ENCODE measurements at places on chromosomes 12 and 14.

GRCh38 chr14:61598980-61599379, 96.3 kb upstream of the HIF1A start:
- no peak for DNase-seq

- peak; percentile 18 for DNase-seq
These were observed 13.9 kb downstream of the ACVRL1 start for GRCh38 chr12:51921017-51921725.

DNA sequence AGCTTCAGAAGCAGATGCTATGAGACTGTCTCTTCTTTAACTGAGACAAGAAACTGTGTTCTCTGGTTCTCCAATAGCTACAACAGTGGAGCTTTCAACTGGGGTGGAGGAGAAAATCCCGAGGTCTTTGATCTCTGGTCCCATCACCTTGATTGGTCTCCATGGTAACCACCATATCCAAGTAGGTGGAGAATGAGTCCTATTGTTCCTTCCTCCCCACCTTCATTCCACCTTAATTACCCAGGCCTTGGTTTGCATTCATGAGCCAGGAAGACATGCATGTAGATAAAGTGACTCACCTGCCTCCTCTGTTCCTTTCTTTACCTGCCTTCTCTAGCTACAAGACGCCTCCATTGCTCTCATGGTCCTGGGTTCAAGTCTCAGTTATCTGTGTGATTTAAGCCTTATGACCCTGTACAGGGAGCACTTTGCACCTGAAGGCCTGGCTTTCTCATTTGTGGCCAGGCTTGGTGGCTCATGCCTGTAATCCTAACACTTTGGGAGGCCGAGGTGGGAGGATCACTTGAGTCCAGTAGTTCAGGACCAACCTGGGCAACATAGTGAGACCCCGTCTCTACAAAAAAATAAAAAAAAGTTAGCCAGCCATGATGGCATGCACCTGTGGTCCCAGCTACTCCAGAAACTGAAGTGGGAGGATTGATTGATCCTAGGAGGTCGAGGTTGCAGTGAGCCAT, 157.7 kb upstream of the TBX3 start:
- DNase-seq = no peak

GRCh38 chr12:91861554-91861953, 284.1 kb downstream of the BTG1 start:
- DNase-seq = no peak

GRCh38 chr12:54429014-54429471, 10.0 kb upstream of the ITGA5 start:
- no peak for DNase-seq

DNA sequence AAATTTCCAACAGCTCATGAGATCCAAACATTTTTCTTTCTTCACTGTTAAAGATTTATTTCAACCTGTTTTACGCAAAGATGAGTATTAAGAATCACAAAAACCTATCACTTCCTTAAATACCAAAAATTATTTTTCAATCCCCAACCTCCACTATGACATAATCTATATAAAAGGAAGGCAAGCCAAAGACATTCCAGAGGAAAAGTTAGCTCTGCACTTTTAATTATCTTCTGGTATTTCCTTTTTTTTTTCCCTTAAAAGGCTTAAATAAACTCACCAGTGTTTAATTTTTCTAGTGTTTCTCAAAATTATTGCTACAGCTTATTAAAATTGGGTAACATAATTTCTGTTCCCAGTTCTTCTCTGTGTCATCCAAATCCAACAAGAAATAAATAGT, 75.9 kb downstream of the BMP4 start:
- DNase-seq = no peak
